ENCODE measurements at places on chromosomes 2 and 18.

- no peak for DNase-seq
Measured at GRCh38 chr18:46174342-46175041, 70.3 kb downstream of the HAUS1 start.

- DNase-seq = peak; percentile 14
Measured at GRCh38 chr2:238290091-238290509, 1.7 kb upstream of the PER2 start.

- no peak for DNase-seq
Measured at GRCh38 chr18:73653251-73653650, 494.4 kb downstream of the FBXO15 start.

DNA sequence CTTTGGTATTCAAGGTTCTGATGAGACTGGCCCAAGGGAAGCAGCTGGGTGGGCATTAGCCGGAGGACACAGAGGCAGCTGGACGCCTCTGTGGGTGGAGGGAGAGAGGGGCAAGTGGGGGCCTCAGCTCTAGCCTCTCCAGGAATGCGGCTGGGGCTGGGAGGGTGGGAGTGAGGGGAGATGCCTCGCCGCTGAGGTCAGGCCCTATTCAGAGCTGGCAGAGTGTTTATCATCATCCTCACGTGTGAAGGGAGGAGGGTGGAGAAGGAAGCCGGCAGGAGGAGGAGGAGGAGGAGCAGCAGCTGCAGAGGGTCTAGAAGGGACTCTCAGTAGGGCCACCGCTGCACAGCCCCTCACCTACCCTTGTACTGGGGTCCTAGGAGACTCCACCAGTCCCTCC is 43.1 kb downstream of the TNS1 start:
- no peak for DNase-seq

DNA sequence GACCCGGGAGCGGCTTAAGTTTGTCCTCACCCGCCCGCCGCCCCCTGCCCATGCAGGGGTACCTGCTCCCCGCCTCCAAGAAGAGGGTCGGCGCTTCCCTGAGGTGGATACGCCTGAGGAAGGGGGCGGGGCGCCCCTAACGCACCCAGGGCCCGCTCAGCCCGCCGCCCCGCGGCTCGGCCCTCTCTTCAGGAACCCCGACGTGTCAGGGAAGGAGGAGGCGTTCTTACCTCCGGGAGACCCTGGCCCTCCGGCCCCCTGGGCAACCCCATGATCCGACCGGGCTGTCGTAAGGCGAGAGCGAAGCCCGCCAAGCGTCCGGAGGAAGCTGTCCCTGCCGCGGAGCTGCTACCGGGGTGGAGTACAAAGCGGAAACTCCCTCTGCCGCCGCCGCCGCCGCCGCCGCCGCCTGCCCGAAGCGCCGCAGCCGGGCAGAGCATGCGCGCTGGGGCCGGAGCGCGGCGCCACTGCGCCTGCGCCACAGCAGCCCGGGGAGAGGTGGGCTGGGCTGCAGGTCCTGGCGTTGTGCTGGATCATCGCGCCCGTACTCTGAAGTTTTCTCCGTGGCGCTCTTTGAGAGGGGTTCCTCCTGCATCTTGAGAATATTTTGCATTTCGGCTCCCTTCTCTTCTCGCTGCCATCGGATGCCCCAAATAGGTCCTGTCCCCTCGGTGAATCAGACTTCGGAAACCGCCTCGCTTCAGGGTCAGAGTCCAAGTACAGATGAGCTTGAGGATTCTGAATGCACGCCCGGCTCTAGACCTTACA is at the start of gene CCDC93:
Gene CCDC93 (minus strand): TSS at position 347 of the 768 bp plus-strand sequence. CDS start 75 bp downstream, at position 272.
- peak; percentile 53 for DNase-seq

GRCh38 chr18:48468151-48468550 is 59.0 kb upstream of the ZBTB7C start:
- DNase-seq = no peak

DNA sequence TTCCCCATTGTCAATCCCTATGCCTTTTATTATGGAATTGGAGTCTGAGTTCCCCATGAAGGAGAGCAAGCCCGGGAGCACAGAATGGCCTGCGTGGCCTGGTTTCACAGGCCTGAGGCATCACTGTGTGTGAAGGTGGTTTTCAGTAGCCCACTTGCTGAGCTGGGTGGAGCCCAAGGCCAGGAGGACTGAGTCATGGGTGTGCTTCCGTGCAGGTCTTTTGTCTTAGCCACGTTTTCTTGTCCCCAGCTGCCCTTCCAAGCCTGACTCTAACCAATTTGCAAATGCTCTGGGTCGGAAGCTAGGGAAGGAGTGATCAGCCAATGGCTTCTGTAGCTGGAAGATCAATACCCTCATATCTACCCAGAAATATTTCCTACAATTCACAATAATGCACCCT is 119.2 kb downstream of the MAPK4 start:
- no peak for DNase-seq

- DNase-seq = no peak
Measured at GRCh38 chr2:59959944-59960343, 593.5 kb downstream of the BCL11A start.

GRCh38 chr2:132923787-132924186 is 253.8 kb upstream of the LYPD1 start:
- DNase-seq = no peak

DNA sequence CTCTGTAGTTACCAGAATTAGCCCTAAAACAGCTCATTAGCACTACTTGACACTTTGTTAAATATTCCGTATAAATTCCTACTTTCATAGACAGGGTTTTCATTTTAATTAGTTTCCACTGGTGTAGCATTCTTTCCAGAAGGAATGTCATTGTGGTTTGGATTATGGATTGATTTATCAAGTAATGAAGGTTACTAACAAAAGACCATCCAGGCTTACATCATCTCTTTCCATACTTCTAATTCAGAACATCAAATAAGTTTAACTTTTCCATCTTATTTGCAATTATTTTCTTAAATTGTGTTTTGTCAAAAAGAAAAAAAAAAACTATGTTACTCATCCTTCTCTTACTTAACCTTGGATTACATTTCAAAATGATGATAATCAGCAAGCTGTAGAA is 231.8 kb upstream of the SPOPL start:
- no peak for DNase-seq

GRCh38 chr2:53422979-53423378 is 344.6 kb upstream of the CHAC2 start:
- no peak for DNase-seq
